ENCODE measurements at places on chromosomes 2 and 18. TPM values are rescaled to one million over a fixed set of nuclear protein-coding genes. Genes with fewer than 3 reads are reported as not detected.
A peak's percentile ranks its signal among the peaks of the same experiment; 100 is the strongest.

Gene IL36B
- total RNA-seq, result not detected

Gene RNF152
- 14.6 TPM for total RNA-seq

DNA sequence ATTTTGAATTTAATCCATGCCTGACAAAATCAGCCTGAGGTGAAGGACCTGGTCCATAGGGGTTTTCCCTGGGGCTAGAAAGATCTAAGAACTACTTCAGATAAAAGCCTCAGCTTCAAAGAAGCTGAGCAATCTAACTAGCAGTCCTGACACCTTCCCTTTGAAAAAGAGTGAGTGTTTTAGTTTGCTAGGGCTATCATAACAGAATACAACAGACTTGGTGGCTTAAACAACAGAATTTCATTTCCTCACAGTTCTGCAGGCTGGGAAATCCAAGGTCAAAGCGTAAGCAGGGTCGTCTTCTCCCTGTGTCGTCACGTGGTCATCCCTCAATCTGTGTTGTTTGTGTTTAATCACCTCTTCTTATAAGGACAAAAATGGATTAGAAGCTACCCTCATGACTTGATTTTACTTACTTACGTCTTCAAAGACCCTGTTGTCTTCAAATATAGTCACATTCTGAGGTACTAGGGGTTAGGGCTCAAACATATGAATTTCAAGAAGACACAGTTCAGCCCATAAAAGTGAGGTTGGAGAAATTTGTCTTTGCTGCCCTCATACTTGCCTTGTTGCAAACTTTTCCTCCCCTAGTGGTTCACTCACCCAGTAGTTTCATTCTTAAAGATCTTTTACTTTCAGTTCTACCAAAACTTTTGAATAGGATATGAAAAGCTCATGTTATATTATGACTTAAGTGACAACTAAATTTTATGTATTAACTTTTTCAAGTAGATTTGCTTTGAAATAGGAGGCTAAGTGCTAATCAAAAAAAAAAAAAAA is 673.8 kb downstream of the ARHGAP15 start:
- H3K27ac ChIP-seq, result no peak overlapping the region
- H3K27me3 ChIP-seq, result no peaks in the 10 kb centered on the region
- no peak overlapping the region for H3K4me3 ChIP-seq
- no peaks in the 10 kb centered on the region for H3K36me3 ChIP-seq

- no peaks in the 10 kb centered on the region for H3K36me3 ChIP-seq
- H3K4me1 ChIP-seq, result peaks cover 24% of the 10 kb centered on the region
- peak overlapping the region; percentile 42 for H3K4me3 ChIP-seq
- H3K27me3 ChIP-seq, result no peaks in the 10 kb centered on the region
- DNase-seq, result no peak
- peak overlapping the region; percentile 74 for H3K27ac ChIP-seq
These were observed 592 bp downstream of the PSD4 start for GRCh38 chr2:113174376-113174750.

DNA sequence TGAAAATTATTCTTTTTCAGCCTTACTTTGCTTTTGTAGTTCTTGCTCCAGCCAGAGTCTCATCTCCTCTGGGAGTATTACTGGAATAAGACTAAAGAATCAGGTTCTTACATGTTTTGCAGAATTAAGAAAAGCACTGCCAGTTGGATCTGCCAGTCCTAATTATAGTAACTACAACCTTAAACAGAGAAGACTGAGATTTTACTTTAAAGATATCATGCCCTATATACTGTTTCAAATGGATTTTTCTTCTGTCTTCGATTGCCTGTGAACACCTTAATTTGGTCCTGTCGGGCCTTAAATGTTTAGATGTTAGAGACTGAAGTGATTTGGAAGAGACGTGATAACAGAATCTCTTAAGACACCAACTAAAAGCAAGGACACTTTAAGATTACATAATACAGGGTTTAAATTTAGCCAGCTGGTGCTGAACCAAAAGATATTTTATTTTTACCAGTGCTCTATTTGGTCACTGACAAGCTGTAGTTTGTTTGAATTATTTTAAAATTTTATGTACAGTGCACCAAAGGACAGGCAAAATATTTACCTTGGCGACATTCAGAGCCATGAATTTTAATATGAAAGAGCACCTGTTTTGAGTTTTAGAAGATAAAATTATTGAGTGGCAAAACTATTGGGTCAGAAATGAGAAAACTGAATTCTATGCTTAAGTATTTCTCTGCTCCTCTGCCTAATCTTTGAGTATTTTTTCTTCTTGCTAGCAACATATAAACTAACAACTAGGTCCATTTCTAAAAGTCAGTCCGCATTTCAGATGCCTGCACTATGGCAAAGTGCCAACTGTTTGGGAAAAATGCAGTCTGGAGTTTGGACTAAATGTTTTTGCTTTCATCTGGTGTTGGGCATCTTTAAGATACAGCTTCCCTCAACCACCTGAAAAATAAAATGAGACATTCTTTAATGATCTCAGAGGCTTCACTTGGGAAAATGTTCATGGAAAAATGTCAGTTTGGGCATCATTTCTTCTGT is 300.0 kb downstream of the XIRP2 start:
- H3K36me3 ChIP-seq, result no peaks in the 10 kb centered on the region
- H3K27me3 ChIP-seq, result no peaks in the 10 kb centered on the region
- peaks cover 5% of the 10 kb centered on the region for H3K4me1 ChIP-seq
- no peak overlapping the region for H3K4me3 ChIP-seq

DNA sequence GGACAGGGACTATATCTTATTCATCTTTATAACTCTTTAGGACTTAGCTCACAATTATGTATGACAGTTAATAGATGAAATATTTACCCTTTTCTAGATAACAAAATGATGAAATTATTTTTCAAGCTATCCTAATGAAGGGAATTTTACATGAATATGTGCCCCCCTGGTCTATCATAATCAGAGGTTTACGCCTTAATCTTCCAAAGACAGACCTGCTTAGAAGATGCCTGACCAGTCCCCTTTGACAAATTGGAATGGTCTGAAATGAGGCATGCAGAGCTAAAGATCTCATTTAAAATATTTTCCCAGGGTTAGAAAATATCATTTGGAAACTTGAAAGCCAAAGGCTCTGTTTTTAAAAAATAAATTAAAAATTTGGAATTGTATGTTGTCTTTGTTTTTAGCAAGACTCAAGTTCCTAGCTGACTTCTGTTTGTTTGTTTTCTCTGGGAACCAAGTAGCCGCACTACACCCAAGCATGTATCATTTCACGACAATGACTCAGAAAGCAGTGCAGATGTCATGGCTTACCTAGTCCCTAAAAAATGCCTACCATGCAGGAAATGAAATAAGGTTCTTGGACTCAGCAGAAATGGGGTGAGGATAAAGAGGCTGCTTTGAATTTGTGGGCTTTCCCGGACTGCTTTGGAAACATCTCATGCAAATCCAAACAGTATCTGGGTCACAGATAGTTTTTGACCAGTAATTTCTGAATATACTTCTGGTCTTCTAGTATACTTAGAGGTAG is 162.1 kb downstream of the ZEB2 start:
- peaks cover 11% of the 10 kb centered on the region for H3K4me1 ChIP-seq
- H3K4me3 ChIP-seq, result no peak overlapping the region
- H3K27ac ChIP-seq, result no peak overlapping the region
- no peak for DNase-seq
- H3K27me3 ChIP-seq, result no peaks in the 10 kb centered on the region
- H3K36me3 ChIP-seq, result no peaks in the 10 kb centered on the region
